ENCODE measurements at places on chromosomes 7 and 10.
A peak's percentile ranks its signal among the peaks of the same experiment; 100 is the strongest.

DNA sequence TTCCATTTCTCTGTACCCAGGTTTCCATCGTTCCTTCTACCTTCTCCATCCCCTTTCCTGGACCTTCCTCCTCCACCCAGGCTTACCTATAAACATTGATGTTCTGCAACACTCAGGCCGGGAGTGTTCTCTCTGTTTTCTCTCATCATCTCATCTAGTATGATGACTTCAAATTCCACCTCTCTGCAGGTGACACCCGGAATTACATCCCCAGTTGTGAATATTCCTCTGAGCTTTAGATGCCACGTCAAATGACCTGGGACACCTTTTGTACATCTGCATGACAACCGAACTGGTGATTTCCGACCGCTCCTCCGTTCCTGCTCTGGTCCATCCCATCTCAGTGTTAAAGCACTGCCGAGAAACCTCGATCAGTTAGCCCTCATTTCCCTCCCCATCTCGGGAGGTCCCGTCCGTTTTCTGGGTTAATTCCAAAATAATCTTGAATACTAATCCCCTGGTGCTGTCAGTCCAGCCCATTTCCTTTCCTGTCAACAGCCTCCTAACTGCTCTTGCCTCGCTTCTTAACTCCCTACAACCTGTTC lies 76.7 kb upstream of the SAMD8 start:
- DNase-seq = no peak

- no peak for DNase-seq
Observed at GRCh38 chr10:70053841-70054288, 1.2 kb downstream of the MACROH2A2 start.

GRCh38 chr7:40709062-40709964 lies 574.5 kb downstream of the SUGCT start:
- DNase-seq = no peak

GRCh38 chr10:132096863-132097478 lies 31.2 kb downstream of the JAKMIP3 start:
- DNase-seq = no peak

- DNase-seq = no peak
Observed at GRCh38 chr10:78338717-78339116, 305.1 kb downstream of the RPS24 start.

DNA sequence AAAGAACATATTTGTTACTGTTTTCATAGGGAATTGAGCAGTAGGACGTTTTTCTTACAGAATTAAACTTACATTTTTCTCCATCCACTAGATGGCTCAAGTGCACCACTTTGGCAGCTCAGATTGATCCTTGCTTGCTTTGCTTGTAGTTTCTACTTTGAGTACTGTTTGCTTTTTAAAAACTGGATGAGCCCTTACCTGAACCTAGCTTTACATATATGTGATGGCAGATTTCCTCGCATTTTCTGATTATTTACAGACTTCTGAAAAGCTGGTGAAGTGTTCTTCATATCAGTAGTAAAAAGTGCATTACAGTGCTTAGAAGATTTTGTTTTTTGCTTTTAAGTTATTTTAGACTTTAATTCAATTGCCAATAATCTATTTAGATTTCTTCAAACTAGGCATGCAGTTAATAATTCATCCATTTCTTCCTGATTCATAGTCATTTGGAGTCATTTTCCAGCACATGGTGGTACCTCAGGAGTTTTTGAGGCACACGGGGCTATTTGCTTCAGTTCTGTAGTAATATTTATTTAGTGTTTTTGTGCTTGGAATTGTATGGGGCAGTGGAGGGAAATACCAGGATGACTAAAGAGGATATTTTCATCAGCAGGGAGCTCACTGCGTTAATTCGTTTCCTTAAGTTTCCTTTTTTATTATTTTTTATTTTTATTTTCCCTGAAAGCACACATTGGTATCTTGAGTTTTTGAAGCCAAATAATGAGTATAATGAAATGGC lies 57.3 kb downstream of the MAPK8 start:
- DNase-seq = peak; percentile 20

- DNase-seq = no peak
Observed at GRCh38 chr10:123556736-123557135, 109.4 kb upstream of the GPR26 start.

DNA sequence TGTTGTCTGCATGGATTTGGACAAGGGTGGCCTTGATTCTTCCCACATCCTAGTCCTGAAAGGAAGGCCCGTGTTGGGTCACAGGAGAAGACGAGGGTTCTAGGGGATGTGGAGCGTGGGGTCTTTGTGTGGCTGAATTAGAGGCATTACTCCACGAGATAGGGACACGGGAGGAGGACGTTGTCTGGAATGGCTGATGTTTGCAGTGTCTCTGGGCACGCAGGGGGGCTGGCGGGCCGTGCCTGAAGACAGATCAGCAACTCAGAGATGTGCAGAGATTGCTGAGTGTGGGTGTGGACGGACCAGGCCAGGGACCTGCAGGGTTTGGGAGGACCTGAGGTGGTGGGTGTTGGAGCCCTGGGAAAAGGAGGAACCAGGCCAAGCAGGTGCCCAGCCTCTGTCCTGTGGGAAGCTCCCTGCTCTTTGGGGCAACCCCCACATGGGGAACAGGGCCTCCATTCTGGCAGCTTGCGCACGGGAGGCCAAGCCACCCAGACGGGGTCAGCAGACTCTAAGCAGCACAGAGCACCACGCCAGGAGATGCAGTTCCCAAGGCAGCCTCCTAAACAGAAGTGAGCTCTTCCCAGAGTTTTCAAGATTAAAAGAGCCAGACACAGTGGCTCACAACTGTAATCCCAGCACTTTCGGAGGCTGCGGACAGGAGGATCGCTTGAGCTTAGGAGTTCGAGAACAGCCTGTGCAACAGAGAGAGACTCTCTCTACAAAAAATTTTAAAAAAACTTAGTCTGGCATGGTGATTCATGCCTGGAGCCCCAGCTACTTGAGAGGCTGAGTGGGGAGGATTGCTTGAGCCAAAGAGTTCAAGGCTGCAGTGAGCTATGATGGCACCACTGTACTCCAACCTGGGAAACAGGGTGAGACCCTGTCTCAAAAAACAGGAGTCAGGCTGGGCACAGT lies 71.0 kb upstream of the GTF2I start:
- no peak for DNase-seq

GRCh38 chr7:33009734-33010133 lies 52.5 kb downstream of the FKBP9 start:
- no peak for DNase-seq

GRCh38 chr10:71717551-71717951 lies 2.0 kb downstream of the C10orf105 start:
- DNase-seq = no peak

- DNase-seq = no peak
Observed at GRCh38 chr10:57102236-57102635, 741.2 kb upstream of the ZWINT start.

- no peak for DNase-seq
Observed at GRCh38 chr10:3907514-3907913, 122.5 kb upstream of the KLF6 start.

DNA sequence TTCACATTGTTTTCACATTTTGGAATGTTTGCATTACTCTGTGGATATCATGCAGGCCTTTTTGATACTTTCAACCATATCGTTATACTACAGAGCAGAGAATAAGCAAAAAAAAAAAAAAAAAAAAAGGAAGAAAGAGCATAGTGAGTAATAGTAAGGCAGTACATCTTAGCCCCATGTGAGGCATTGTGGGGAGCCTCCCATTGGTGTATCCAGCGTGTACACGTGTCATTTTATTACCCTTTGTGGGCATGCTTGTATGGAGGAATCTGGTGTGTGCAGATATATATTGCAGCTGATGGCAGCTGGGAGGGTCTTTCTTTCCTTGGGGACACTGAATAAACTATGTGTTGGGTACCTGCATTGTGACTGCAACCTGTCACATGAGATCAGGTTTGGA lies 19.6 kb downstream of the R3HCC1L start:
- DNase-seq = no peak

DNA sequence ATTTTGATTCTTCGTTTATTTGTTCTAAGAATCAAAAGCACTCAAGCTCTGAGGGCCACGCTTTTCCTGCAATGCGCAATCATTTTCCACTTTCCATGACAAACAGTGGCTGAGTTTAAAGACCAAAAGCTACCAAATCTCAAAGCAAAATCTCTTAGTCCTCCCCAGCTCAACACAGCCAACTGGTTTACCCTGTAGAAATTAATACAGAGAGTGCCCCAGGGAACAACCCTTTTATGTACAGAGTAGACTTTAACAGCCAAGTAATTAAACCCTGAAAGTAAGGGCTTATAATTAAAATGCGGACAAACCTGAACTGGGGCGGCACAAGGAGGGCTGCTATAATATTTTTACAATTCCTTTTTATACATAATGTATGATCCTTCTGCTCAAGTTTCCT lies 53.2 kb downstream of the FAM53B start:
- peak; percentile 35 for DNase-seq

- no peak for DNase-seq
Observed at GRCh38 chr10:103125323-103126267, 67.5 kb downstream of the NT5C2 start.

- peak; percentile 86 for DNase-seq
Observed at GRCh38 chr10:62043421-62044021, 142.0 kb downstream of the ARID5B start.

DNA sequence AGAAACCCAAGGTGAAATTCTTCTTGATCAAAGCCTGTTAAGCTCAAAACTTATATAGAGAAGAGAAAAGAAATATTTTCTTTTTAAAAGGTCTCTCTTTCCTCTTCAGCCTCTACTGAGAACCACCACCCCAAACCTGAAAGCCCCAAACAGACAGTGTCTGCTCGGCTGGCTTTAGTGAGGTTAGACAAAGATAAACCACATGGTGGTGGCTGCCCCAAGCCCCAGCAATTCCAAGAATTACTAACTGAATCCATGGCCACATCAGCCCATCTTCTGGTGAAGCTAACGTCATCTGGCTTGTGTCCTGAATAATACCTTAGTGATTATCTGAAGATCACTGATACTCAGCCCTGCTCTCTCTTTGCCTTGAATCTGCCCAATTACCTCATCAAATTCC lies 275.0 kb downstream of the ELMO1 start:
- no peak for DNase-seq

DNA sequence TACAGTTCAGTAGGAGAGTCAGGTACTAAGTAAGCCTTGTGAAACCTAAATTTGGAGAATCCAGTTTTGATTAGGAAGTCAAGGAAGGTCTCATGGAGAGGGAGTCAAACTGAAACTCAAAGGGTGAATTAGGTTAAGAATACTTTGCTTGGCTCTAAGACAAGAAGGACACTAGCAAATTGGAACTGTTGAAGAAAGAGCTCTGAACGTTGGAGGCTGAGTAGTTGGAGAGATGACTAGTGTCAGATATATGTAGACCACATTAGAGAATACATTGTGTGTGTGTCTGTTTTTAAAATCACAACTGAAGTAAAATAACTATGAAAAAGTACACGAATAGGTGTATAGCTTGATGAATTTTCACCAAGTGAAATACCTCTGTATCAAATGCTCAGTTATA lies 6.3 kb downstream of the VPS26A start:
- no peak for DNase-seq

DNA sequence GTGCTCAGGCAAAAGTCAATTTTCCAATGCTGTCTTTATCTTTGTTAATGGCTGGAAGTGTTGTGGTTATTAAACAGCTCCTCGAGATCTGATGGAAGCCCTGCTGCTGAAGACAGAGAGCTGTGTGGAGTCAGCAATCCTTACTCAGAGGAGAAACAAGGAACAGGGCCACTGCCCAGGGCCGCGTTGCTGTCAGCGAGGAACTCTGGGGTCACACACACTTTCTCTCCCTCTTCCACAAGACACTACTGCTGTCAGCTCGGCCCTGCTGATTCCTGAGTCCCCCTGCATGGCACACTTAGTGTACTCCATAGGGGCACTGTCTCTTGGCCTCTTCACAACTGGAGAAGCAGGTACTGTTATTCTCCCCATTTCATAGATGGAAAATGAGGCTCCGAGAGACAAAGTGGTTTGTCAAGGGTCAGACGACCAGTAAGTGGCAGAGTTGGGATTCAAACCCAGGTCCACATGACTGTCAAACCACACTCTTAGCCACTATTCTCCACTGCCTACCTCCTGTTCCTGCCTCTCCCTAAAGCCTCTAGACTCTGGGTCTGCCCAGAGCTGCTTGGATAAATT lies 29.3 kb upstream of the PDCD4 start:
- no peak for DNase-seq

- no peak for DNase-seq
Observed at GRCh38 chr7:3806516-3806915, 505.5 kb downstream of the SDK1 start.

DNA sequence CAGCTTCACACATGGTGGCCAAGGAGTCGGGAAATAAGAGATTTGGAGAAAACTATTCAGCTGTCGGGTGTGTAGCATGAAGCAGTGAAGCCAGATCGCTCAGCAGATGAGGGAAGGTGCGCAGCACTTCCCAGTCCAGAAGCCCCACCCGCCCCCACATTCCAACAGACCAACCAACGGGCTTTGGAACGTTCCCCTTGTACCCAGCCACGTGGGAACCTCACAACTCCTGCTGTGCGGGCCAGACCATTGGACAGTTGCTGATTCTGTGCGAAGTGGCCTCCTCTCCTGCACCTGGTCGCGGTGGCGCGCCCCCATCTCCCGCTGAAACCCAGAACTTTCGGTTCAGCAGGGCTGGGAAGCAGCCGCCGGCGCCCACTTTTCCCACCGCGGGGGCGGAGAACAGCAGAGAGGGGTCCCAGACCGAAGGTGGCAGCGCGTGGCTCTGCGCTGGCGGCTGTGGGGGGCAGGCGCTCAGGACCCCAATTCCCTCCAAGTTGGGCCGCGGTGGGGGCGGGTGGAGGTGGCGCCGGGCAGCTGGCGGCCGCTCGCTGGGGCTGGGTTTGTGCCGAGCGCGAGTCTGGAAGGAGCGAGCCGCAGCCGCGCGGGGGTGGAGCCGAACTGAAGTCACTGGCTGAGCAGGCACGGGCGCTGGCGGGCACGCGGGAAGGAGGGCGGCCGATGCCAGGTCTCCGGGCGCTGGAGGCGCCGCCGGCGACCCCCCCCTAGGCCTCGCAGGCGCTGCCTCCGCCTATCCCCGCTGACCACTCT lies 1301.5 kb upstream of the SORCS1 start:
- DNase-seq = no peak

DNA sequence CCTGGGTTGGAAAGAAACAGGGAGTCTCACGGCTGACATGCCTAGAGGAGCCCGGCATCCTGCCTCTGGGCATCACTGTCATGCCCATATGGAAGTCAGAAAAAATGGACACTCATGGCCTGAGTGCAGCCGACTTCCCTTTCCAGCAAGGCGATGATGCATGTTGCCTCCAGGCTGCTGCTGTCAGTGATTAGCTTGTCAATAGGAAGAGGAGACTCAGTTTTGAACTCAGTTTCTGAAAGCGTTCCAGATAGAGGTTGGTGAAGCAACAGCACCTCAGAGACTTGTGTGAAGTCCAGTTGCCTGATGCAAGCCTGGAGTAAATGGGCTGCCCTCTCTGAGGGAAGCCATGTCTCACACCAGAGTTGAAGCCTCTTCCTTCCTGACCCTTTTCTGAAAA lies 148.4 kb downstream of the TPST1 start:
- DNase-seq = no peak

Data from SK-N-MC (cell line).